RPMI7951 (cell line): ENCODE measurements at places on chromosomes 5 and 9. TPM values are rescaled to one million over a fixed set of nuclear protein-coding genes. Genes with fewer than 3 reads are reported as not detected.
A peak's percentile ranks its signal among the peaks of the same experiment; 100 is the strongest.

The SHC3 gene
- 1.7 and 2.1 TPM in 2 replicates for total RNA-seq

The CARTPT gene
- total RNA-seq, result not detected in 2 replicates

The SPARC gene
- 2,339 and 3,437 TPM in 2 replicates for total RNA-seq

The UNC5A gene
- total RNA-seq, result 0.10 TPM in 1 of 2 replicates, not detected in the other

The CCIN gene
- 0.24 and 0.59 TPM in 2 replicates for total RNA-seq

The FGD3 gene
- not detected in 2 replicates for total RNA-seq

The ARHGEF28 gene
- 11.3 and 13.4 TPM in 2 replicates for total RNA-seq

DNA sequence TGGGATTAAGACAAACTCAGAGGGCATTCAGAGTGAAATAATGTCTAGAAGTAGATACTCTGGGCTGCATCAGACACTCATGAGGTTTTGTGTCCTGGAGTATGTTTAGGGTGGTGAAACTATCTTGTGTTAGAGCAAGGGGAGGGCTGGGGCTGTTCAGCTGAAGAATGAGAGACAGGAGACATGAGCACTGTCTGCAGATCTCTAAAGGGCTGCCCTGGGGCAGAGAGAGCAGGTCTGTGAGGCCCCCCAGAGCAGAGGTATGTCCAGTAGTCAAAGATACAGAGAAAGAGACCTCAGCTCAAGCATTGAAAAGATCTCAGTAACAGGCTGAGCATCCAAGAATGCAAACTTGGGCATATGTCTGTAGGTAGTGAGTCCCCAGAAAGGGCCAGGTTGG, 45.9 kb upstream of the SHB start:
- DNase-seq, result no peak

DNA sequence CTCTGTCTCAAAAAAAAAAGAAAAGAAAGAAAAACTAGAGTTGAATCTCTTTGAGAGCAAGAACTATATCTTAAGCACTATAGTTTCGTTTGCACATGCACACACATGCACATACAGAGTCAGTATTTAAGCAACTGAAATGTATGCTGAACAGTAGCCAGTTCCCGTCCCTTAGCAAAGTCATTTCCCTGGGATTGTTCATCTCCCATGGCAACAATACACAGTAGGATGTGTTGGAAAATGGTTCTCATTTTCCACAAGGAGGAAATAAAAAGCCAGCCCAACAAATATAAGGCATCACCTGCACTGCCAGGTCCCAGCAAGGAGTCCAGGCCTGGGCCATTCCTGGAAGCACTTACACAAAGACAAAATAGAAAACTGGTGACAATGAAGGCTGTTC, 4.2 kb upstream of the ZNF346 start:
- no peak for DNase-seq

DNA sequence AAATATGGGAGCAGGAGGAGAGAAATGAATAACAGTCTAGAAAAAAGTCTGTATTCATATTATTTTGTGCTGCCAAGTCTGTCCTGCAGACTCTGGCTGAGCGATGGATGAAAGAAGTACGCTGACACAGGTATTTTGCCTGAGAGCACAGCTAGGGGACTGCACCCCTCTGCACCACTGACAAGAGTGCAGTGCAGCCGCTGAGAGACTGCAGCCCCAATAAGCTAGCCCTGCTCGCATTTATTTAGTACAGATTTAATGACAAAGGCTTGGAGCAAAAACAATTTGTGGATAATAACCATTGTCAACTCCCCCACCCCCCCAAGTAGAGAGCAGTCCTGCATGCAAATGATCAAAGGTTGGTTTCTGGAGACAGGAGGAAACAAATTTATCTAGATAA, 13.3 kb upstream of the MRPS30 start:
- no peak for DNase-seq

DNA sequence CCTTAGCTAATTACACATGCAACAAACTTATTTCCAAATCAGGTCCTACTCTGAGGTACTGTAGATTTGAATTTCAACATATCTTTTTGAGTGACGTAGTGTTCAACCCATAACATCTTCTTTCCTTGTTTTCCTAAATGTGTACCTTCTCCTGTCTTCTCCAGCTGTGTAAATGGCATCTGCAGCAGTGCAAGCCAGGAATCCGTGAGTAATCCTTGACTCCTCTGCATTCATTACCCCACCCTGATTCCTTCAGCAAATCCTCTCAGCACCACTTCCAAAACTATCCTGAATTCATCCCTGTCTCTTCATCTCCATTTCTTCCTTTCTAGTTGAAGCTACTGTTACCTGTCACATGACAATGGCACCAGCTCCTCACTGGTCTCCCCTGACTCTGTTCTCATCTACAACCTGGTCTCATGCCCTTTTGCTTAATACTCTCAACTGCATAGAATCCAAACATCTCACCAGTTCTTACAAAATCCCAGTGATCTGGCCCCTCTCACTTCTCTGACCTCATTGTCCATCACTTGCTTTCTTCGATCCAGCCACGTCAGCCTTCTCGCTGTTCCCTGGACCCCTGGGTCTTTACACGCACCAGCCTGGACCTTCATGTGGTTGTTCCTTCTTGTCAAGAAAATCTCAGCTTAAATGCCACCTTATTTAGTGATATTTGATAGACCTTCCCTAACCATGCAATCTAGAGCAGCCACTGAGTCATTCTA, 14.6 kb upstream of the TRAF1 start:
- DNase-seq, result no peak

- no peak for DNase-seq
These were observed 124.2 kb upstream of the IRX4 start for GRCh38 chr5:2006971-2007291.

DNA sequence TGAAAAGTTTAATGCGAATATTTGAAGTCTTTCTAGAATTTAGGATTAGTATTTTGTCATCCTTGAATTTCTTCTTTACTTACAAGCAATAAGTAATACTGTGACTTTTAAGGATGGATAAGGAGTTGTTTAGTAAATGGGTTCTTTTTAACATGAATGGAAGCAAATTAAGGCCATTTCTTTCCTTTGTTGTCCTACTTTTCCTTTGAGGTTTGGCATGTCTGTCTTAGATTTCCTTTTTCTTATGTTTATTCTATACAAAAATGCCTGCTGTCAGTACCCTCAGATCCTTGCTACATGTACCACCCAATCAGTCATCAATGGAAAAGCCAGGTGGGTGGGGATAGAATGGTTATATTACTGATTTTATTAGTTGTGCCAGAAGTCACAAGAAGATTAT, 10.2 kb downstream of the STX17 start:
- no peak for DNase-seq

DNA sequence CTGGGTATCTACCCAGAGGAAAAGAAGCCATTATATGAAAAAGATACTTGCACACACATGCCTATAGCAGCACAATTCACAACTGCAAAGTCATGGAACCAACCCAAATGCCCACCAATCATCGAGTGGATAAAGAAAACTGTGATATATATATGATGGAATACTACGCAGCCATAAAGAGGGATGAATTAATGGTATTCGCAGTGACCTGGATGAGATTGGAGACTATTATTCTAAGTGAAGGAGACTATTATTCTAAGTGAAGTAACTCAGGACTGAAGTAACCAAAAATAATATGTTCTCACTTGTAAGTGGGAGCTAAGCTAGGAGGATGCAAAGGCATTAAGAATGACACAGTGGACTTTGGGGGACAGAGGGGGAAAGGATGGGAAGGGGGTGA, 30.0 kb upstream of the GABBR2 start:
- DNase-seq, result no peak

DNA sequence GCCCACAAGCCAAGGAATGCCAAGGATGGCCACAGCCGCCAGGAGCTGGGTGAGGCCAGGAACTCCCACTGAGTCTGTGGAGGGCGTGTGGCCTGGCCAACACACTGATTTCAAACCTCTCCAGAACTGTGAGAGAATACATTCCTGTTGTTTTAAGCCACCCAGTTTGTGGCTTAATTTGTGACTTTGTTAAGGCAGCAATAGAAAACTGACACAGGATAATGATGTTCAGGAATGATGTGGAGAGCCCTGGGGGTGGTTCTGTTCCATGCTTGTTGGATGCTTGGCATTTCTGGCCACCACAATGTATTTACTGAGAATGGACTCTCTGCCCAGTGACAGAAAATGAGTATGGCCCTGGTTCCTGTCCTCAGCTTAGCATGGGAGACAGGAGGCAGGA, 82.8 kb downstream of the DAP start:
- peak; percentile 52 for DNase-seq

DNA sequence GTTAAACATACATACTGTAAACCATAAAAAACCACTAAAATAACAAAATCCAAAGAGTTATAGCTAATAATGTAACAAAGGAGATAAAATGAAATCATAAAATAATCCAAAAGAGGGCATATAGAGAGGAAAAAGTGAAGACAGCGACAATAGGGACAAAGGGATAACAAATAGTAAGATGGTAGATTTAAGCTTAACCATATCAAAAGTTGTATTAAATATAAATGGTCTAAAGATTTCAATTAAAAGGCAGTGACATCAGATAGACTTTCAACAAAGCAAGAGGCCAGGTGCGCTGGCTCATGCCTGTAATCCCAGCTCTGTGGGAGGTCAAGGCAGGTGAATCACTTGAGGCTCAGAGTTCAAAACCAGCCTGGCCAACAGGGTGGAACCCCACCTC, 54.7 kb upstream of the SREK1 start:
- DNase-seq, result no peak

DNA sequence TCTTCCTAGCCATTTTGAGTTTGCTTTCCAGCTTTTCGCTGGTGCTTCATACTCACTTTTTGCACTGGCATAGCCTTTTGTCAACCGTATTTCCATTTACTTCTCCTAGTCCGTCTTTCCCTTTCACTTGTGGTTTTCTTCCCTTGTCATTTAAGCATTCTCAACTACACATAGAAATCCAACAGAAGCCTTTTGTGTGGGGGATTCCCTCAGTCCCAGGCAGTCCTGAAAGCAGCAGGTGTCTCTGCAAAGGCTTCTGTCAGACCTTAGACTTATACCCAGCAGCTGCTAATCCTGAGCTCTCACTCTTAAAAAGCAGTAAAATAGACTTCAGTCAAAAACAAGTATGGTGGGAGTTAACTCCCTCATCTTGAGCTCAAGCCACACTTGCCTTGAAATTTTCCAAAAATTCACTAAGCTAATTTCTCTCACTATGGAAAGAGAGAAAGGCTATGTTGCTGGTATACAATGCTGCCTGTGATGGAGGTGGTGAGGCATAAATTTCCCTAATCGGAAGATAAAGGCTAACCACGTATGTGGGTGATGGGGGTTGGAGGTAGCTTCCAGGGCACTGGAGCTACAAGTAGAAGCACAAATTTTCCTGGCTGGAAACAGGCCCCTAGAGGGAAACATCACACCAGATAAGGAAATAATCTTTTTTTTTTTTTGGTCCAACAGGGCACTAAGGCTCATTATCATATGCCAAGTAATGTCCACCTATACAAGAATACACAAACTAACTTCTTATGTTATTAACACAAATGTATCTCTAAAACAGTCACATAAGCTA, 34.8 kb upstream of the IFNK start:
- DNase-seq, result no peak

DNA sequence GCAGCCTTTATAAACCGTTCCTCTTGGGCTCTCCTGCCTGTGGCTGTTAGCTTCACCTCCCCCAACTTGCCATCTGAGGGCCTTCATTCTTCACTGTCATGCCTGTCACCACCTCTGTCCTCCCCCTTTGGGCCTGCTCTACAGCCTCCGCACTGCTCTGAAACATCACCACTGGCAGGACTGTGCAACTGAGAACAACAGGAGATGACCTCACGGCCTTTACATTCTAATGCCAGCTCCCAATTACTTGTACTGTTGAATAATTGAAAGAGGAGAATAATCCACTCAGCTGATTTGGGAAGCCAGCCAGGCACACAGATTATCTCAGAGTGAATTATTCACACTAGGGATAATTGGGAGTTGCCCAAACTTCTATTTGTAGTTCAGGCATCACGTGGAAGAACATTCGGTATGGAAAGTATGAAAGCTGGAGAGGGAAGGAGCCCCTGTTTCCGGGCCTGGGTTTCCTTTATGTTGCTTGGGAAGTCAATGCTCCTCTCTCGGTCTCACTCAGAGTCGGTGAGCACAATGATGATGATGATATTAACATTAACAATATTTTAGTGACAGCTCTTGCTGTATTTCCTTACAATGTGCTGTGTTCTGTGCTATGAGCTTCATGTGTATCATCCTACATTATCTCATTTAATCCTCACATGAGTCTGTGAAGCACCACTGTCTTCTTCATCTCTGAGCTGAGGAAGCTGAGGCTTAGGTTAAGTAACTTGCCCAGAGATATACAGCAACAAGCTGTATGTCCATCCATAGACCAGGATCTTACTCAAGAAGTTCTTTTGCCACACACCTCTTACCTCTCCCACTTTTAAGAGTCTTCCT, 99.3 kb upstream of the LRRTM2 start:
- peak; percentile 47 for DNase-seq

- DNase-seq, result peak; percentile 77
These were observed 22.4 kb upstream of the FCN2 start for GRCh38 chr9:134858051-134858841.

- no peak for DNase-seq
These were observed 296.2 kb downstream of the SPATA31D1 start for GRCh38 chr9:82284758-82285157.
